LHCN-M2 (cell line): ENCODE measurements at places on chromosomes 7 and 10. TPM values are rescaled to one million over a fixed set of nuclear protein-coding genes. Genes with fewer than 3 reads are reported as not detected.

Gene OPN1SW
- 1.7 and 2.1 TPM in 2 replicates for total RNA-seq

Gene SPDYE16
- not detected in 2 replicates for total RNA-seq

Gene EN2
- 0.19 and 0.69 TPM in 2 replicates for total RNA-seq

Gene MBL2
- not detected in 2 replicates for total RNA-seq

Gene CYP2C19
- not detected in 2 replicates for total RNA-seq

Gene TMEM273
- not detected in 2 replicates for total RNA-seq
